ENCODE measurements at places on chromosomes 1 and 21.

- DNase-seq: no peak
These were observed 670 bp downstream of the RAB3B start for GRCh38 chr1:51989582-51990477.

- no peak for DNase-seq
These were observed 38.2 kb upstream of the PLA2G2C start for GRCh38 chr1:20224546-20224945.

GRCh38 chr1:197838836-197839235, 63.6 kb upstream of the DENND1B start:
- no peak for DNase-seq

DNA sequence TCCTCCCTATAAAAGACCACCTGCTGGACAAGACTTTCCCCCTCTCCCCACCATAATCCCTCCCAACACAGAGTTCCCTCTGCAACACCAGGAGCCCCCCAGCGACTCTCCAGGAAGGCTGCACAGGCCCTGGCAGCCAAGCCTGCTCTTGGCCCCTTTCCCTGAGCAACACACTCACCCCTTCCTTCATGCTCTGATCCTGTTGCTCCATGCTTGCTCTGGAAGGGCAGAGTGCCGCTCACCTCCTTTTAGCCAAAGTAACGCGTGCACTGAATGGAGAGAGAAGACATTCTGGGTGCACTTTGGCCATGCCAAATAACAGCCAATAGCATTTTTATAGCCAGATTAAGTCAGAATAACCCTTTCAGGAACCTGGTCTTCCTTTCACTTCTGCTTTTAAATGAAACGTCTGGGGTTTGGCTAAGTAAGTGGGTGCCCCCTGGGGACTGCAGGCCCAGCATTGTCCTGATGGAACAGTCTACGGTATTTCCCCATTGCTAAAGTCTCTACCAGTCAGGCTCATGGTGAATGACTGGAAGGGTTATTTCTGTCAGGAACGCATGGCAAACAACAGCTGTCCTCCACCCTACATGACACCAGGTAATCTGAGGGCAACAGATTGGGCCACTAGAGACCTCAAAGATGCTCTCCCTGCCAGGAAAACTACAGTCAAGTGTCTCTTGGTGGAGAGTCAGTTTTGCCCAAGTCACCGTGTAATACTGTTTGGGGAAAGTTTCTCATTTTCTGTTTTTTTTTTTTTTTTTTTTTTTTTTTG, at the start of gene SLC2A5:
SLC2A5 (minus strand) TSS at position 310 of the 775 bp plus-strand sequence; CDS start at position 211, 99 bp downstream.
- DNase-seq: no peak

DNA sequence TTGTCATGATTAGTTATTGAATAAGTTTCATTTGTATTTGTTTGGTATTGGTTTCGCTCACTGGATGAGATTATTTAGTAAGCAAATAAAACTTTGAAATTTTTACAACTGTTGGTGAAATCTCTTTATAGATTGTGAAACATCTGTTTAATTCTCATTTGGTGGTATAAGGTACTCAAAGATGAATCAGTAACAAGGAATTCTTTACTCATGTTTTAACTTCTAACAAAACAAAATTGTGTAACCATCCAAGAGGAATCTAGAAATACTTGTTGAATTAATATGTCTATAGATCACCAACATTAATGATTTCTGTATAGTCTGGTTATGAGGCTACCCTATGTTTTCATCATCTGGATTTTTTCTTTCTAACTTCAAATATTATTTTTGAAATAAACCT, 62.8 kb upstream of the USP25 start:
- no peak for DNase-seq

DNA sequence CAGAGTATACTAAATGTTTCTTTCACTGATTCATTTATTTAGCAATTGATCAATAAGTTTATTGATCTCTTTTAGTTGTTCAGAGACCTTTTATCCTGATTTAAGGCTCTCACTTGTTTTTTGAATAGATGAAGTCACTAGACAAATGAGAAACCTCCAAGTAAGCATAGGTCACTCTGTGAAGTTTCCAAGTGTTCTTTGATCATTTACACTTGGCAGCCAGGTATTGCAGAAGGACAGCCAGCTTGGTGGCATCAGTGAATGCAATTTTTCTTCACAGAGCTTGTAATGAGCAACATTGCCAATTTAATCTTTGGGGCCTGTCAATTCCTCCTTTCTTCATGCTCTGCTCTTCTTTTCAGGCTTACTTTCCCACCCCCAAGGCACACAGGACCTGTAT, 413.0 kb downstream of the OMA1 start:
- DNase-seq: no peak

DNA sequence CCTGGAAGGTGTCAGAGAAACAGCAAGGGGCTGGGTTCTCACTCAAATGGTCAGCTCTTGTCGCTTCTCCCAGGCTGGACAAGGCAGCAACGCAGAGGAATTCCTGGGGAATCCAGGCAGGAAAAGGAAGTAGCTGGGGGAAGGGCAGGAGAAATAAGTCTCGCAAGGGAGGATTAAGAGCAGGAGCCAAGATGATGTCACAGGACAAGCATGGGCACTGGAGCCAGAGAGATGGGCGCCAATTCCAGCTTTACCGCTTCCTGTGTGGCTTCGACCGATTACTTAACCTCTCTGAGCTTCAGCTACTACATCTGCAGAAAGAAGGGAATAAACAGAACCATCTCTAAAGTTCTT, 70.5 kb downstream of the SSBP3 start:
- no peak for DNase-seq

DNA sequence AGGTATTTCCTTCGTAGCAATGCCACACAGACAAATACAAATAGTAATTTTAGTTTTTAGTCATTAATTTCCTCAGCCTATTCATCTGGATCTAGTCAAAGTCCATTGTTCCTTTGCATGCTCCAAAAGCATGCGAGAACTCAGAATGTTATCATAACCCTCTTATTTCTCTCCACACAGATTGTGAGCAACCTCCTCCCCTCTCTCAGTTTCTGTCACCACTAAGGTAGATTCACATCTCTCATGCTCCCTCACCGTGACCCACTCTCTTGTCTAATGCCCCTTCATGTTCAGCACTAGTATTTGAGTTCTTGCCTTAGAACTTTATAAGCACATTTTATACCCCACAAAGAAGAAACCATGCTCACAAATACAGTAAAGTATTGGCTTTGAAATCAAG, 582.4 kb downstream of the PLA2G4A start:
- no peak for DNase-seq

Data from activated CD4-positive, CD25-positive, alpha-beta regulatory T cell (primary cell).